Fibroblast of pulmonary artery (primary cell): ENCODE measurements at places on chromosomes 13 and 19.

DNA sequence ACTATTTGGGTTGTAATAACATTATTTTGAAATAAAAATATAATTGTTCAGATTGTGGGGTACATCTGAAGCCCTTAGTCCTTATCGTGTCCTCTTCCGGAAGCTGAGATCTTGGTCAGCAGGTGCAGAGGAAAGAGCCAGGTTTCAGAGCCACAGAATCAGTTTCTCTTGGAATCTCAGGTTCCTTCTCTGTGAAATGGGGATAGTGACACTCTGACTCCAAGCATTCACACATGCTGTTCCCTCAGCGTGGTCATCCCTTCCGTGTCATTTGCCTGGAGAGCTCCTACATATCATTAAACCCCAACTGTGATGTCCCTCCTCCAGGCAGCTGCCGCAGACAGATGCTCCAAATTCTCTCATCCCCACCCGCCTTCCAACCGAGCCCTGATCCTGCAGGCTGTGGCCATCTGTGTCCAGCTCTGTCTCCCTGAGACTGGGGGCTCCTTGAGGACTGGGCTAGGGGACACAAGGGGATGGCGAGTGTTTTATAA lies 59.8 kb downstream of the AP1M1 start:
- no peak for DNase-seq

DNA sequence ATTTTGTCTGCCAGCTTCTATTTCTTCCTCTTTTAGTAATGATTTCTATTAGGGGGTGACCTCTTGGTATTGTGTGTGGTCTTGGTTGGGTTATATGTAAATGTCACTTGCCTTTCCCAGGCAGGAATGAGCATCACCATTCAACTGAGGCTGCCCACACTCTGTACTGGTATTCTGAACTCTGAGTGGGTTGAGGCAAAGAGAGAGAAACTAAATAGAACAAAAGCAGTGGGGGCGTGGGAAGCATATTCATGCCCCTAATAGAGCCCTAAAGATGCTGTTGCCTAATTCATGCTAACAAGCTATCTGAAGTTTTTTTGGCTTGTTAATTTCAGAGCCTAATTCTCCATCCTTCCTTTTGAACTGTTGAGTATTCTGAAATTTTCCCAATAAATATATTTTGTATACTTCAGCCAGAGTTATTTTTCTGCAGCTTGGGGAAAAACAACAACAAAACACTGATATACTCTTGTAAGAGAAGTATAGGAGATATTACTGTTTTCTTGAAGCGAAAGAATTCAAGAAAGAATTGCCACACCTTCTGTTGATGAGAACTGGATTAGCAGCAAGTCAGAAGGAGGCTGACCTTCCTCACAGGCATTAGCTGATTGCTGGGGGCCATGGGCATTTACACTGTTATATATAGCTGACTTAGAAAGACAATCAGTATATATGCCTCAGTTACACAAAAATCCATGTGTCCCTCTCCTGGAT lies 315.8 kb upstream of the KLF12 start:
- no peak for DNase-seq

- peak; percentile 87 for DNase-seq
These were observed 2.2 kb downstream of the ANKRD10 start for GRCh38 chr13:110912651-110913051.

DNA sequence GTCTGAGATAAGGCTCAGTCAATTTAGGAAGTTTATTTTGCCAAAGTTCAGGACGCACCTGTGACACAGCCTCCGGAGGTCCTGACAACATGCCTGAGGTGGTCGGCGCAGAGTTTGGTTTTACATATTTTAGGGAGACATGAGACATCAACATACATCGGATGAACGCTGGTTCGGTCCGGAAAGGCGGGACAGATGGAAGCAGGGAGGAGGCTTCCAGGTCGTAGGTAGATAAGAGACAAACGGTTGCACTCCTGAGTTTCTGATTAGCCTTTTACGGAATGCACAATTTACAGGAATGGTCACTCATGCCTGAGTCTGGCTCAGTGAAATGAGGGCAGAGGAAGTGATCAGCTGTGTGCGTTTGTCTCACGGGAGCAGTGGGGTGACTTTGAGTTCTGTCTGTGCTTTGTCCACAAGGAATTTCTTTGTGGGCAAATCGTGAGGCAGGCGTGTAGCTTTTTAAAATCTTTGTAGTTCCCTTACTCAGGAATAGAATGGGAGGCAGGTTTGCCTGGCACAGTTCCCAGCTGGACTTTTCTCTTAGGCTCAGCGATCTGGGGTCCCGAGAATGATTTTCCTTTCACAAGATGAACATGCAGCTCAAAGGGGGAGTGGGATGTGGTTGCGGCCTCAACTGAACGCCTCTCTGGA lies 36.2 kb downstream of the C13orf46 start:
- no peak for DNase-seq

DNA sequence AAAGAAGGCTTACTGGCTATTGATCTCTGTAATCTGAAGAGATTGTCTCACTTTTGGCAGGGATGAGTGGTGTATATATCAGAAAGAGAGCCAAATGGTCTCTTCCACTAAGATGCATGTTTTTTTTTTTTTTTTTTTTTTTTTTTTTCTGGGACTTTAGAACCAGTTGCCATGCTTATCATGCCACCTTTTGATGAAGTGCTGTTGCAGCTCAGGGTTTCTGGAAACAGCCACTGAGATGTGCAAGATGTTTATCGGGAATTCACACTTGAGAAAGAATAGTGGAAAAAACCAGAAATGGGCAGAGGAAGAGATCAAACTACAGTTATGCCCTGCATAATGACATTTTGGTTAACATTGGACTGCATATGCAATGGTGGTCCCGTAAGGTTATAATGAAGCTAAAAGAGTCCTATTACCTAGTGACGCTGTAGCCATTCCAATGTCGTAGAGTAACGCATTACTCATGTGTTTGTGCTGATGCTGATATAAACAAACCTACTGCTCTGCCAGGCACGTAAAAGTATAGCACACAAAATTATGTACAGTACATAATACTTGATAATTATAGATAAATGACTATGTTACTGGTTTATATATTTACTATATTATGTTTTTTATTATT lies 121.0 kb downstream of the KLF5 start:
- DNase-seq = no peak

- peak; percentile 88 for DNase-seq
These were observed 2.8 kb upstream of the KLF5 start for GRCh38 chr13:73055813-73056564.

DNA sequence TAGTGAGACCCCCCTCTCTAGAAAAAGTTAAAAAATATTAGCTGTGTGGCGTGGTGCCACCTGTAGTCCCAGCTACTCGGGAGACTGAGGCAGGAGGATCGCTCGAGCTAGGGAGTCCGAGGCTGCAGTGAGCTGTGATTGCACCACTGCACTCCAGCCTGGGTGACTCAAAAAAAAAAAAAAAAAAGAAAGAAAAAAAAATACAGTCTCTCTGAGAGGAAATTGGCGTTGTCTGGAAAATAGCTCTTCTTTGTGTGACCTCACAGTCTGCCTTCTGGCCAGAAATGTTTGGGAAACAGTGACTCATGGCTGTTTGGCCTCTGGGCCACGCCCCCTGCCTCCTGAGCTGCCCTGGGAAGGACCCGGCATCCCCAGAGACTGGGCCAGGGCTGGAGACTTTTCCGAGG lies 10.7 kb downstream of the MARCHF2 start:
- peak; percentile 99 for DNase-seq

DNA sequence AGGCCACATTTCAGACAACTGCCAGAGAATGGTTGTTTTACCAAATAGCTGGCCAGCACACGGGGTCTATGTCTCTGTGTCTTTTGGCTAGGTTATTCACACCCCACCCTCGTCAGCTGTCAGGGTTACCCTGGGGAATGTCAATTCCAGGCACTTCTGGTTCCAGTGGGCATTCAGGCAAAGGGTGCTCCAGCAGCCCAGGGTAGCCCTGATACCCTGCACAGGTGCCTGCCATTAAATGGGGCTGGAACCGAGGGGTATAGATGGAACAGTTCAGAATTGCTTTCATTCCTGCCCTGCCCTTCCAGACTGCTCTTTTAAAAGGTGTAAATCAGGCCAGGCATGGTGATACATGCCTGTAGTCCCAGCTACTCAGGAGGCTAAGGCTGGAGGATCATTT lies 43.2 kb upstream of the HOMER3 start:
- no peak for DNase-seq

GRCh38 chr19:18417250-18418028 lies 1.8 kb upstream of the SSBP4 start:
- peak; percentile 90 for DNase-seq

DNA sequence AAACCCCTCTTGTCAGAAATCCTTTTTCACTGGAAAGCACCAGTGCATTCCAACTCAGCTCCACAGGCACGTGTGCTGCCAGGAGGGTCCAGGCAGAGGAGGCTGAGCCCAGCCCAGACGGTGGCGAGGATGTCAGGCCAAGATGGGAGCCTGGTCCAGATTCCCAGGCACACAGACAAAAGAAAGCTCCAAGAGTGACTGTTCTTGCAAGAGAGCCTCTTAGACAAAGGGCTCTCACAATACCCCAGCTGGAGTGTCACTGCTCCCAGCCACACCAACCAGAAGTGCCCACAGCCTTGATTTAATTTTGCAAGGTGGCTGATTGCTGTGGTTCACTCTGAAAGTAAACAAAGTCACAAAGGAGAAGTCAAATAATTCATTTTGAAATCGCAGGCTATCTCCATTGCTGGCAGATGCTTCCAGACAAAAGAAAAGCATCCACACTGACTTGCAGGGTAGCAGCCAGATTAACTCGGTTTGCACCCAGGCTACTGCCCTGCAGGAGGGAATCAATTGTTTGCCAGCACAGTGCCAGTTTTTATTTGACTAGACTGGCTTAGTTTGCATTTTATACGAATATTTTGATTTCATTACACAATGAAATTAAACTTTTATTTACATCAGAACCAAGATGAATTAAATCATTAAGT lies 95.1 kb downstream of the RAB20 start:
- DNase-seq = no peak

DNA sequence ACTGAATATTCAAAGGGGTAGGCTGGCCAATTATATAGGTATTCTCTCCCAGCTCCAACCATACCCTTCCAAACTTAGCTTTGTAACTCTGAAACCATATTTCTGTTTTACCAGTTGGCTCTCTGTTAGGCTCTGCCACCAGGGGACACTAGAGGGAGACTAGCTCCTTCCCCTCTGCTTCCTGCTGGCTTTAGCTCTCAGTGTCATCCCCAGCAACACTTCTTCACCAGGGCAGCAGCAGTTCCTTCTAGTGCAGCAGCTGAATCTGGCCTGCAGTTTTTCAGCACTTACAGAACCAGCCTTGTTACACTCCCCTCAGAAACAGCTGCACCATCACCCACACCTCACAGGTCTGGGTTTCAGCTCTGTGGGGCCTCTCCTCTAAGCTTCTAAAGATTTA lies 51.0 kb upstream of the DOCK9 start:
- DNase-seq = no peak

DNA sequence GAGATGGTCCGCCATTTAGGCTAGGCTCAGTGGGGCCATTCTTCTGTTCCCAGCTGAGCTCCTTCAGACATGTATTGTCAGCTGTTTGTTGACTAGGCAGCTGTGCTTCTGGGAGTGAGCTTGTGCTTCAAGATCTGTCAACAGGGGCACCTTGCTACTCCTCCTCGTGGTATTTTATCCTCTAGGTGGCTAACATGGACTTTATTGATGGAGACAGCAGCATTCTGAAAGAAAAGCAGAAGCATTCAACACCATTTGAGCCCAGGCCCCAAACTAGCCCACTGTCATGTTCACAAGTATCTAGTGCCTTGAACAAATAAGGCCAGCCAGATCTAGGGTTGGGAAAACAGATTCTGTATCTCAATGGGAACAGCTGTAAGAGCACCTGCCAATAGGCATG lies 65.9 kb downstream of the ZNF429 start:
- DNase-seq = no peak

GRCh38 chr19:38900743-38901190 lies 998 bp downstream of the NFKBIB start:
- DNase-seq = peak; percentile 31

DNA sequence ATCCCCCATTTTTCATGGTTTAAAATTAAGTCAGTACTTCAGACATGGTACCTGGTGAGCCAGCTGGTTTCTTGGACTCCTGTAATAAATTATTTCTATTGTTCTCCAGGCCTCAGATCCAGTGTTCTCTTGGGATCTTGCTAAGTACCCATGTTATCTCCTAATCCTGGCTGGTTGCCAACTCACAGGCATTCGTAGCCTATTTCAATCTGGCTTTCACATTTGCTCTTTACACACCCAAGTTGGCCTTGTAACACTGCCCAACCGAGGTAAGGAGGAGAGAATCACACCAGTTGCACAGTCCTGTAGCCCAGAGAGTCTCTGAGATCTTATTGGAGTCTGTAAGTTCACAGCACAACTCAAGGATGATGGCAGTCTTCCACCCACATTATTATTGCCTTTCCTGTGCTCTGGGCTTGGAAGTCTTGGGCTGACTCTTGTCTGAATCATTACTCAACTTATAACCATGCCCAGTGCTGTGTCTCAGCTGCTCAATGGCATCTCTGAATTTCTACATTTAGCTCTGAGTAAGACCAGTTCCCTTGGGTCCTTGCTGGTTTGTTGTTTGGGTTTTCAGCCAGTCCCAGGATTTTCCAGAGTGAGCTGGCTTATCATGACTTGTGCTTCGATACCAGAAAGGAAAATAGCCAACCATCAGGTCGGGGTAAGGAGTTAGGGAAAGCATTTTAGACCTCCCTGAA lies 76.6 kb upstream of the KLF12 start:
- DNase-seq = peak; percentile 96

- DNase-seq = no peak
These were observed 7.3 kb downstream of the SIRT6 start for GRCh38 chr19:4174895-4175668.

GRCh38 chr13:98454389-98454881 lies 122.5 kb downstream of the STK24 start:
- peak; percentile 91 for DNase-seq

DNA sequence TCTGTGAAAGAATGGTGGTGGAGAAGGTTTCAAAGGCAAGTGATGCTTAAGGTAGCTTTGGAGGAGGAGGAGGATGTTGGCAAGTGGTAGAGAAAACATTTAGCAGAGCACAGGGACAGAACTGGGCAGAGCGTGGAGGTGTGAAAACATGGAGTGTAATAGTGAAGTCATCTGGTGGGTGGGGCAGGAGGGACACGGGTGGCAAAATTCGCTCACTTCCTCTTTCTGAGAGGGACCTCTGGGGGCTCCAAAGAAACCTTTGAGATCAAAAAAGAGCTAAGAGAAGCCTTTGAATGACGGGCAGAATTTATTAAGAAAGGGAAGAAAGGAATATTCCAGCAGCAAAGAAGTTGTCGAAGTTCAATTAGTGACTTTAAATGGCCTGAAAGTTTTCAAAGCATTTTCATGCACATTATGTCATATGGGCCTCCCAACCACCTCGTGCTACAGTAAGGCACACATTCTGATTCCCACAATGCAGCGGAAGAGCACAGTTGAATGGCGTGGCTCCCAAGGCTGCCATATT lies 82.8 kb downstream of the STARD13 start:
- no peak for DNase-seq
